ENCODE measurements at places on chromosomes 7 and 10.

- peak; percentile 44 for DNase-seq
These were observed 1.1 kb downstream of the AHR start for GRCh38 chr7:17299483-17299991.

DNA sequence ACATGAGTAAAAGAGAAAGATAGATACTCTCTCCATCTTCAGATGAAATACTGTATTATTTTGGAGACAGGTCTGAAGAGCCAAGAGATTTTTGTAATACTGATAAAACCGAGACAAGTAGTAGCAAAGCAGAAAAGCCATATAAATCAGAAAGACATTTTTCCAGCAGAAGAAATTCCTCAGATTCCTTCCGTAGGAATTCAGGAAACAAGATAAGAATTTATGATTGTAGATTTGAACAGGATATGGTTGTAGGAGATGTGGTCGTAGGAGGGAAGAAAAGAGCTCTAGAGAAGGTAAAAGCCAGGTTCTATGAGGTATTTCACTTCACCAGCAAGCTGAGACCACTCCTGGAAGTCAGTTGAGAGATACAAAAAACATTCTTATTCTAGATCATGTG is 17.6 kb upstream of the AASS start:
- DNase-seq: peak; percentile 13

- DNase-seq: no peak
These were observed 1.0 kb upstream of the NPFFR1 start for GRCh38 chr10:70284542-70285475.

DNA sequence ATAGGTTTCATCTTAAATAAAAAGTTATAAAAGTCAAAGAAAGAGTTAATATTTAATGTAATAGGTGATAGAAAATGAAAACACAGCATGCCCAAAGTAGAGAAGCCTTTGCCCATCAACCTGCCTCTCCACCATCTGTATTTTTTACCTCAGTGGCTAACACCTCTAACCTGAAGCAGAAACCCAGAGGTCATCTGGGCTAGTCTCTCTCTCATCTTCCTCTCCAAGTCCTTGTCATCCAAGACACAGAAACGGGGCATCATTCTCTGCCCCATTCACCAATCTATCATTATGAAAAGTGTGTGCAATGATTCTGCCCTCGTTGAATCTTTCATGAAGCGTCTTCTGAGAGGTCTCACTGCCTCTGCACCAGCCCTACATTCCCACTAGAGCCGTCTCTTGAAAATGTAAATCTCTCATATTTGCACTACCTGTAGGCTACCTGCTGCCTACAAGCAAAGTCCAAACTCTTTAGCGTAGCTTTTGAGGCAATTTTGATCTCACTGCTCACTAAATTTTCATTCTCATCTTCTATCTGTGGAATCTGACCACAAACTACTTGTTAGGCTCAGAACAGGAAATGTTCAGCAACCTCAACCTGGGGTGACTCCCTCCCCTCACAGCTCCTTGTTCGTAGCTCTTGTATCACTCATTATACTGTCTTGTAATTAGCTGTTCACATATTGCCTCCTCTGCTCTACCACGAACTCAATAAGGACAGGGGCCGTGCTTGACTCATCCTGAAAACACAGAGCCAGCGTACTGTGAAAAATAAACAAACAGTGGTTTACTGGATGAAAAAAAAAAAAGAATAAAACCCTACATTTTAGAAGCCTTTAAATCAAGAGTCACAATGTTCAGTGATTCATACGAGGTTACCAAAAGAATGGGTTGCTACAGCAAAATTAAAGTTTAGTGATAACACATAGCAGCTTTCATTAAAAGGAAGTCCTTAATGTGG is 83.1 kb downstream of the CTNNA3 start:
- peak; percentile 57 for DNase-seq

DNA sequence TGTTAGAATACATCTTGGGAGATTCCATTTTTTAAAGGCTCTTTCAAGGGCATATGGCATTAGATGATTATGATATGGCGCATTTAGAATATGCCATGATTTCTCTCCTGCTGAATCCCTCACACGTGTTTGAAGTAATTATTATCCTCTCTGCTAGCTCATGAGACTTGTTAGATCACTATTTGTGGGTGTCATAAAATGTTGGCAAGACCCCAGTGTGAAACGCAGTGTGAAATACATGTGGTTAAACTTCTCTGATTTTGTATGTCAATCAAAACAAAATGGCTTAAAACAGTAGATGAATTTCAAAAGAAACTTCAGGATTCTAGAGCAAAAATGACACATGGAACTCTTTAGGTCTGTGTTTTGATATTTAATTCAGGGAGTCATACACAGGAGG is 560.8 kb downstream of the AUTS2 start:
- no peak for DNase-seq

GRCh38 chr7:91847231-91847630 is 33.3 kb downstream of the MTERF1 start:
- DNase-seq: peak; percentile 44

DNA sequence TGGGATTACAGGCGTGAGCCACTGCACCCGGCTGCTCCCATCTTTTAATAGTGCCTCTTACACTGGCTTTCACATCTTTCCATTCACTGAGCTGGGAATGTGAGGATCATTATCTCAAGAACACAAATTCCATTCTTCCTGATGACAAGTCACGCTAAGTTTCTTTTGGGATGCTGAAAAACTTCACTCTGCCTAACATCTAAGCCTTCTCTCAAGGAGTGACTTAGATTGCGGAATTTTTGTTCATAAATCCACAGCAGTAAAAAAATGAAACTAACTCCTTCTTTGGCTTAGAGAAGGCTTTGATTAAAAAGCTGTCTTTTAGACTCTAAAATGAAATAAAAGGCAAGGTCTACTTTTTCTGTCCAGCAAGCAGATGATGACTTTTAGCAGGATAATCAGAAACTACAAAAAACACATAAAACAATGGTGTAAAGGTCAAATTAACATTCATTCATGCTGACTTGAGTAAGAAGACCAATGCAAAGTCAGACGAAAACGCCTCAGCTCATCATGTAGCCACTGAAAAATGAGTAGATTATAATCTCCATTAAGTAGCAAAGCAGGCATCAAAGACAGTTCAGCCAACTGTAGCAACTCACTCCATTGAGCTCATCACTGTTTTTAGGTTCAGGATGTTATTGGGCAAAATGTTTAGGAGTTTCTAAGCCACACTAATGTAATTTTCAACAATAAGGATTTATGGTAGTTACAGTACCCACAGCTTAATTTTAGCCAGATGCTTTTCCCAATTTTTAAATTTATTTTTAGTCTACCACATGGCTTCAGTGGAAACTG is 178.8 kb downstream of the ELMO1 start:
- no peak for DNase-seq

- no peak for DNase-seq
These were observed 16.2 kb upstream of the SLC26A4 start for GRCh38 chr7:107644309-107644974.

GRCh38 chr7:107613948-107614347 is 33.9 kb downstream of the BCAP29 start:
- no peak for DNase-seq

- no peak for DNase-seq
These were observed 64.8 kb downstream of the AKR1B1 start for GRCh38 chr7:134394056-134394455.

DNA sequence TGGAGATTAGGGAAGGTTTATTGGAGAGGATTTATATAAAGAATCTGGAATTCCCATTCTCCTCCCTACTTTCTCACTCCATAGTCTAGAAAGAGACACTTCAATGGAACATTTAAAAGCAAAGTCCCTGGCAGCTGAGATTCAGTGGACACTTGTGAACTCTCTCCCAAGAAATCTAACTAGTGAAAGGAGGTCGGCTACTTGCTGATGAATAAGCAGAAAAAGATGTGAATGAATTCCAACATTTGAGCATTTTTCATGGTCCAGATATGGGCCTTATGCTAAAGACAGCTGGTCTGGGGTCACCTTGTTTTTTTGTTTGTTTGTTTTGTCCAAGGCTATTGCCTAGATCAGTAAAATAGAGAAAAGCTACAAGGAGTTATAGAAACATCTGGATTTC is 141.1 kb upstream of the LRRTM3 start:
- peak; percentile 10 for DNase-seq

DNA sequence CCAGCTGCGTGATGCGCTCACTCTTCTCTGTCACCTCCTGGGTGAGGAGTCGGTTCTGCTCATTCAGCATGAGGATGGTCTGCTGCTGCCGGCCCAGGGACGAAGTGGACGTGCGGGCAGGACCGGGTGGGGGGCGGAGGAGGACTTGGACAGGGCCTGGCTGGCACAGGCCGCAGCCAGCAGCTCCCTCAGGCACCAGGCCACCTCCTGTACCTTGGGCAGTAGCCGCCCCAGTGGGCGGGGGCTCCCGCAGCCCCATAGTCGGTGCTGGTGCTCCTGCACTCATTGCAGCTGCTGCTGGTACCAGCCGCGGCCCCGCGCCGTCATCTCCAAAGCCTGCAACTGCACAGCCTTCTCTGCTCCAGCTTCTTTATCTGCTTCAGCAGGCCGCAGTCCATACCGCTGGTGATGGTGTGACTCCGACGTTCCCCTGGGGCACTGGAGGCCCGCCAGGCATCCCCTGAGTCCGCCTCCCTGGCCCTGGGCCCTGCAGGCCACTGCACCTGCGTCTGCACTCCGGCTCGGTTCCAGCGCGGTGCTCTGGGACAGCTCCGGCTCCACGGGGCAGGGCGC is 884.9 kb upstream of the ZNF722 start:
- DNase-seq: no peak

- DNase-seq: no peak
These were observed 95.6 kb upstream of the DDC start for GRCh38 chr7:50660830-50661175.
